ENCODE measurements at places on chromosomes 7 and 10. TPM values are rescaled to one million over a fixed set of nuclear protein-coding genes. Genes with fewer than 3 reads are reported as not detected.

Gene RELN
- 0.01 TPM for total RNA-seq

Gene HOXA1
- total RNA-seq, result 2.5 TPM

Gene MMD2
- total RNA-seq, result not detected

Gene ANKRD1
- total RNA-seq, result 40.5 TPM

Gene SLC16A9
- total RNA-seq, result 0.13 TPM

Gene RAB19
- not detected for total RNA-seq

Gene ZNF212
- total RNA-seq, result 10.5 TPM

Gene CALU
- total RNA-seq, result 154 TPM

Gene EPO
- total RNA-seq, result not detected

Gene EBLN1
- not detected for total RNA-seq

Gene COL13A1
- total RNA-seq, result 0.23 TPM
